GM23338 (cell line): ENCODE measurements at places on chromosomes 6 and 20. TPM values are rescaled to one million over a fixed set of nuclear protein-coding genes. Genes with fewer than 3 reads are reported as not detected.
A peak's percentile ranks its signal among the peaks of the same experiment; 100 is the strongest.

- H3K4me1 ChIP-seq: no peaks in the 10 kb centered on the region
- H3K36me3 ChIP-seq: no peaks in the 10 kb centered on the region
- H3K27me3 ChIP-seq: no peaks in the 10 kb centered on the region
- H3K4me3 ChIP-seq: no peak overlapping the region
- H3K27ac ChIP-seq: no peak overlapping the region
- no peak for DNase-seq
Measured at GRCh38 chr6:73984571-73985210, 288.7 kb downstream of the CD109 start.

DNA sequence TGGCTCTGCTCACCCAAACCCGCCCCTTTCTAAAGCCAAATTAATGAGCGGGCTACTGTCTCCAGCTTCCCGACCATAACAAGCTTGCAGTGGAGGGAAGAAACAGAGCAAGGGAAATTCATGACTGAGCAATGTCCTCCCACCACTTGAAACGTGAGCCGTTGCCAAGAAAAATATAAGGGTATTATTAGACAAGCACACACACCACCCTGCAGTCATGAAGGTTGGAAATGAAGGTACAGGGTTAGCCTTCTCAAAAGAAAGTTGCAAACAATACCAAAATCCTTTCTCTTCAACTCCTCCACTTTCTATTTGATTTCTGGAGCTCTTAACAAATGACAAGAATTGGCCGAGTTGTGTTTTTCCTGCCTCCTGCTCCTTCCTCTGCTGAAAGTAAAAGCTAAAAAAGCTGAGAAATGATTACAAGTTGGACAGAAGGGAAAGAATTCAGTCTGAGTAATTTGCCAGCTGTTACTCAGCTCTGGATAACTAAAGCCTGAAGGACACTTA is 151.1 kb upstream of the B3GAT2 start:
- H3K27me3 ChIP-seq: no peaks in the 10 kb centered on the region
- H3K4me1 ChIP-seq: peaks cover 16% of the 10 kb centered on the region
- H3K36me3 ChIP-seq: no peaks in the 10 kb centered on the region; the same call in 1 of the 2 replicates
- H3K27ac ChIP-seq: no peak overlapping the region

VGLL2 gene
- total RNA-seq: 0.12 TPM in 1 of 2 replicates, not detected in the other

DNA sequence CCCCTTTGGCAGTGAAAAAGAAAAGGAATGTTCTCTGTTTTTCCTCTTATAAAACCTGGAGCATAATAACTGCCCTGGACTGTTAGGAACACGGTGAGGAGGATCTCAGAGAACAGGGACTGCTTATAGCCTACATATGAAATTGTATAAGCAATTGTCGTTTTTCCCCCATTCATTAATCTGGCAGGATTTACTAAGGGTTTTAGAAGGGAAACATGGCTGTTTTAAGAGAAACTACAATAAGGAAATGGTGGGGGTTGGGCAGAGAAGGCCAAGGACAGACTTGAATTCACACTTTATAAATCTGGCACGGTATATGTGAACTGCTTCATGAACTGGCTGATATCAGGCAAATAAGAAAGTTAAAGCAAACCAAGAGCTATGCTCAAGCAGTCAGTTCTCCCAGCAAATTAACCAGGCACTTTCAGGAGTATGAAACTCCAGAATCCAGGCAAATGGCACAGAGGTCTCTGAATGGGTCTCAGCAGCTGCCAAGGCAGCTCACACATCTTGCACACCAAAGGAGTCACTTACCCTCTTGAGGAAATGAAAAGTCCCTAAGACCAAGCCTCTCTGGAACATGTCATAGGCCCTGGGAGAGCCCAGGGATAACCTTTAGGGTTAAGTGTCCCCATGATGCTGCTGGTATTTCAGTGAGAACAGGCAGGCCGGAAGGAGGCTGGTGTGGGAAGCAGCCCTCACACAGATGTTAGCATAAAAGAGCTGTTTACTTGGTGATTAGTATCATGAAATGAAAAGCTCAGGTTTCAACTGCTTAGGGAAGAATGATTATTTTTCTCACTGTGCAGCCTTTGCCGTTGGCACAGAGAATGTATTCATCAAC is 260.5 kb upstream of the MARCKS start:
- H3K36me3 ChIP-seq: peaks cover 5% of the 10 kb centered on the region; the same call in 1 of the 2 replicates
- H3K27me3 ChIP-seq: no peaks in the 10 kb centered on the region
- DNase-seq: no peak
- no peak overlapping the region for H3K27ac ChIP-seq
- H3K4me3 ChIP-seq: no peak overlapping the region
- peaks cover 22% of the 10 kb centered on the region for H3K4me1 ChIP-seq

GRCh38 chr6:39206250-39206721 is 23.0 kb downstream of the KCNK5 start:
- peak; percentile 37 for DNase-seq
- H3K27ac ChIP-seq: peak overlapping the region; percentile 86; the same call in 1 of the 2 replicates
- H3K36me3 ChIP-seq: no peaks in the 10 kb centered on the region
- no peak overlapping the region for H3K4me3 ChIP-seq

DNA sequence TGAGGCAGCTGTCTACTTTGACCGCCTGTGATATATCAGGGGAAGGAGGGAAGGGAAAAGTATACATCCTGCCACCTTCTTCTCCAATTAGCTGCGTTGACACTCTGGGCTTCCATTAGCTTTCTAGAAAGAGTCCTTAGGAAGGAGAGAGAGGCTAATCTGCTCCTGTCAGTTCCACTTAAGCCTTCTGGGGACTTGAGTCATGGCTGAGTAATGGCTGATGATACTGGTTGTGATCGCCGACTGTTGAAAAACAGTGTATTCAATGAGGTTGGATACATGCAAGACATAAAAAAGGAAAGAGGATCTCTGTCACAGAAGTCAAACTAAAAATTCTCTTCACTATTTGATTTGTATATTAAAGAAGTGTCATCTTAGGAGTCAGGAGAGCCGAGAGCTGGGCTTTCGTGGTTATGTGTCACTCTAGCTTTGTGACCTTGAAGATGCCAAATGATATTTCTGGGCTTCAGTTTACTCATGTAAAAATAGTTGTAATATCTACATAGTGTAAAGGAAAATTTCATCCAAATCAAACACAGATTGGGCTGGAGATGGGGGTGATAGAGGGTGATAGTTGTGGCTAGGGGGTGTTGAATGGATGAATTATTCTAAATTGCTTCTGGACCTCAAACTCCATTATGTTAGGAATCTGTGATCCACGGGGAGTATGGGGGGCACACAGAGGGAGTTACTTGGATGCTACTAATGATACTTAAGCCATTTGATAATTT is 189.0 kb downstream of the UST start:
- no peaks in the 10 kb centered on the region for H3K27me3 ChIP-seq
- DNase-seq: no peak
- H3K36me3 ChIP-seq: no peaks in the 10 kb centered on the region
- peaks cover 3% of the 10 kb centered on the region; the same call in 1 of the 2 replicates for H3K4me1 ChIP-seq
- no peak overlapping the region for H3K27ac ChIP-seq

DNA sequence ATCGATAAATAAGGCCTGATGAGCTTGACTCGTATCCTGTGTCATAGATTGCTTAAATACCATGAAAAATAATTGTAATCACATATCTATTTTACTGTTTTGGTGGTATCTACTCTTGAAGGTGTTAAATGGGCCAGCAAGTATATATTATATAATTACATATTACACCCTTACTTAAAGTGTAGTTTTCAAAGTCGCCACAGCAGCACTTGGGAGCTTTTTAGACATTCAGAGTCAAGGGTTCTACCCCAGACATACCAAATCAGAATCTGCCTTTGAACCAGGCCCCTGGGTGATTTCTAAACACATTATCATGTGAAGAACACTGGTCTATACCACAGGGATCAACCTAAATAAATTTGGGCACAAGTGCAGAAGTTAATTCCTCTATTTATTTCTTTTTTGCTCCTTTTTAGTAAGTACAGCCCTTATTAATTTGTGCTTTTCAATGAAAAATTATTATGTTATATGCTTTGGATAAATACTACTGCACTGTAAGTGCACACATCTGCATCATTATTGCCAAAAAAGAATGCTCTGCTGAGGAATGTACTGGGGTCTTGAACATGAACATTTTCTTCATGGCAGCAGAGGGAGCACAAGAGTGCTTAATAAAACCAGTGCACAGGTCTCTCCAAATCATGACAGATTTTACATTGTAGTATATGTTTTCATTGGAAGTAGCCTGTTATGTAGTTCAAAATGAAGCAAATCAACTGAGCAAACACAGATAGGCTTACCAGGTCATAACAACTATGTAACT is 3.1 kb upstream of the ATXN1 start:
- H3K36me3 ChIP-seq: no peaks in the 10 kb centered on the region
- H3K27ac ChIP-seq: no peak overlapping the region
- peaks cover 3% of the 10 kb centered on the region; the same call in 1 of the 2 replicates for H3K4me1 ChIP-seq
- H3K4me3 ChIP-seq: no peak overlapping the region
- peak; percentile 44 for DNase-seq

GRCh38 chr20:31604567-31605030 is 490 bp upstream of the ID1 start:
- H3K27ac ChIP-seq: peak overlapping the region; percentile 79
- H3K27me3 ChIP-seq: no peaks in the 10 kb centered on the region
- H3K4me3 ChIP-seq: peak overlapping the region; percentile 61
- peak; percentile 57 for DNase-seq
- no peaks in the 10 kb centered on the region for H3K36me3 ChIP-seq
- peaks cover 48% of the 10 kb centered on the region for H3K4me1 ChIP-seq

DNA sequence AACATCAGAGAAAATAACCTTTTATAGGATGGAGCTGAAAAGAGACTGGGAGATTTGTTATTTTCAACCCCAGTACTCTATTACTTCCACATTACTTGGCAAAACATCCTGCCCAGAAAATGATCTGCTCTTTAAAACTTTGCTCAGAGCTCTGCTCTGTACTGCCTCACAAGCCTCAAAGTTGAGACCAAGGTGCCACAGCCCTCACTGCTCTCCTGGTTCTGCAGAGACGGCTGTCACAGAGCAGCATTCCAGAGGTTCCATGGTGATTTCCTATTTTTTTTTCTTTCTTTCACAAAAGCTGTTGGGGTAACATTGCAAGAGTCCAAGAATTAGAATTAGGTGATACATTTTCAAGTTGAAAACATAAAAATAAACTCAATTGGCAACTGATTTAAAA is 155.2 kb downstream of the UBE3D start:
- no peak overlapping the region for H3K4me3 ChIP-seq
- H3K36me3 ChIP-seq: no peaks in the 10 kb centered on the region
- H3K4me1 ChIP-seq: no peaks in the 10 kb centered on the region
- no peak overlapping the region for H3K27ac ChIP-seq

GRCh38 chr6:89215391-89215790 is 1.8 kb downstream of the GABRR1 start:
- DNase-seq: no peak
- no peaks in the 10 kb centered on the region for H3K27me3 ChIP-seq
- no peaks in the 10 kb centered on the region for H3K36me3 ChIP-seq
- no peak overlapping the region for H3K4me3 ChIP-seq
- peaks cover 37% of the 10 kb centered on the region for H3K4me1 ChIP-seq

DNA sequence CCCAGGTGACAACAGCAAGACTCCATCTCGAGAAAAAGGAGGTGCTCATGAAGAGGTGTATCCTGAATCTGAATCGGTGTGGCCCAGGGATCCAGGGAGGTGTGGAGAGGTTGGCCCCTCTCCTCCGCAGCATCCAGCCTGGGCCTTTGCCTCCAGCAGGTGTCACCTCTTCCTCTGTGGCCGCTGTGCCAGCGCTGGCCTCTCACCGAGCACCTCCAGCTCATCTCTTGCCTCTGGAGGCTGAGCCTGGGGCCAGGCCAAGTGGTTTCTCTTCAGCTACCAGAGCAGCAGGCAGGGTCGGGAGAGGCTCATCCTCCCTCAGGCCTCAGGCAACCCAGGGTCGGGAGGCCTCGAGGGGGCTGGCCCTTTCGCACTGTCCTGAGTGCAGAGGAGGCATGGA is 1.2 kb upstream of the COL20A1 start:
- H3K27ac ChIP-seq: no peak overlapping the region
- H3K4me1 ChIP-seq: peaks cover 20% of the 10 kb centered on the region
- DNase-seq: no peak
- no peak overlapping the region for H3K4me3 ChIP-seq
